CMK (cell line): ENCODE measurements at places on chromosomes 6 and 20.

DNA sequence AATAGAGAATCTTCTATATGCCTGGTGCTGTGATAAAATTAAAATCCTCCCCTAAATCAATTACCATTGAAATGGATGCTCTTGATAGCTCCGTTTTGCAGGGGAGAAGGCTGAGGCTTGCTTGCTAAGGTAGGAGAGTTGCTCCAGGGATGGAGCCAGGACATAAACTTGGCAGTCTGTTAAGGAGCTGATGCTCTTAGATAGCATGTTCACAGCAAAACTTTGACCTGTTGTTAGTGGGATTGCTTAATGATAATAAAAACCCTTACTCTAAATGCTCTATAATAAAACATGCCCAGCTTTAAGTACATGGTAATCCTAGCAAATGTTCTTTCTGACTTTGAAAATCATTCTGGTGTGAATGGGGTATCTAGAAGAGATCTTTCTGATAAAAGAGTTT lies 228.4 kb upstream of the JAG1 start:
- DNase-seq, result no peak

DNA sequence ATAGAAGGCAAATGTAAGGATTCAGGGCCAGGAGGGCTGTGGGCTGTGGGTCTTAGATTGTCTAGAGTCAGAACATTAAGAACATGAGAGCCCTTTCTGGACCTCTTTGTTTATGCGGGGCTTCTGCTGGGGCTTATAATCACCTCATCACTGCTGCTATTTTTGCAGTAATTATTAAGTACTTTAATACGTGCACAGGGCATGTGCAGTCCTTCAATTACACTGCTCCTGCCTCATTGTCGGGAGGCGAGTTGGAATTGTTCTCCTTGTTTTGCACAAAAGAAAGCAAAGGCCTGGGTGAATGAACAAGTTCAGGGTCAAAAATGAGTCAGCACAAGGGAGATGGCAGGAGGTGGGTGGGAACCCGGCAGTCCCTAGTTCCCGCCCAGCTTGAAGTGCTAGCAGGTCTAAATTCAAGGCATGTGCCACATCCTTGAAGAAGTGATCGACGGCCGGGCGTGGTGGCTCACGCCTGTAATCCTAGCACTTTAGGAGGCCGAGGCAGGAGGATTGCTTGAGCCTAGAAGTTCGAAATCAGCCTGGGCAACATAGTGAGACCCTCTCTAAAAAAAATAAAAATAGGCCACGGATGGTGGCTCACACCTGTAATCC lies 34.4 kb upstream of the PTPN1 start:
- no peak for DNase-seq

GRCh38 chr20:37346236-37346534 lies 245 bp downstream of the SRC start:
- no peak for DNase-seq

DNA sequence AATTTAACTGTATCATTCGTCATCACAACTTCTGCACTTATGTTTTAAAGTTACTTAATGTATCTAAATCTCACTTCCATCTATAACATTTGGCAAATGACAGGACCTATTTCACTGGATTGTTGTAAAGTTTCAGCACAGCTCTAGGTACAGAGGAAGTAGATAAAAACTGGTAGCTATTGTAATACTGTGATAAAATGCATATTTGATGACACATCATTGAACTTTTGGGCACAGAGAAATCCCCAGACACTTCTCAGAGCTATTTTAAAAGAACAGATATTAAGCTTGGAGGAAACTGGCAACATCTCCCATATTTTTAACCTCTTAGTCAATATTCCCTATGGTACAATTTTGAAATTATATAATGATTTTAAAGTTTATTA lies 138.7 kb downstream of the RFPL4B start:
- no peak for DNase-seq

DNA sequence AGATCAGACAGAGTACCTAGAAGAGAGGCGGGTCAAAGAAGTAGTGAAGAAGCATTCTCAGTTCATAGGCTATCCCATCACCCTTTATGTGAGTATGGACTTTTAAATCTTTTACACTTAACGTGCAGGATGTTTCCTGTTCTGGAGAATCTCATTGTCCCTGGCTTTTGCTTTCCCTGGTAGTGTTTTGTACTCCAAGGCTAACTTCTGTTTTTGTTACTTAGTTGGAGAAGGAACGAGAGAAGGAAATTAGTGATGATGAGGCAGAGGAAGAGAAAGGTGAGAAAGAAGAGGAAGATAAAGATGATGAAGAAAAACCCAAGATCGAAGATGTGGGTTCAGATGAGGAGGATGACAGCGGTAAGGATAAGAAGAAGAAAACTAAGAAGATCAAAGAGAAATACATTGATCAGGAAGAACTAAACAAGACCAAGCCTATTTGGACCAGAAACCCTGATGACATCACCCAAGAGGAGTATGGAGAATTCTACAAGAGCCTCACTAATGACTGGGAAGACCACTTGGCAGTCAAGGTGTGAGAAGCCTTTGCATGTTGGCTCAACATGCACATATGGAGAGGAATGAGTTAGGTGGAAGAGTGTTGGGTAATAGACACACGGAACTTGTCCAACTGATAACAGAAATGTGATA lies 3.3 kb downstream of the HSP90AB1 start:
- DNase-seq, result no peak

GRCh38 chr20:3930265-3931206 lies 41.3 kb downstream of the PANK2 start:
- DNase-seq, result peak; percentile 93

- DNase-seq, result no peak
Observed at GRCh38 chr20:11807054-11808048, 110.3 kb upstream of the BTBD3 start.

DNA sequence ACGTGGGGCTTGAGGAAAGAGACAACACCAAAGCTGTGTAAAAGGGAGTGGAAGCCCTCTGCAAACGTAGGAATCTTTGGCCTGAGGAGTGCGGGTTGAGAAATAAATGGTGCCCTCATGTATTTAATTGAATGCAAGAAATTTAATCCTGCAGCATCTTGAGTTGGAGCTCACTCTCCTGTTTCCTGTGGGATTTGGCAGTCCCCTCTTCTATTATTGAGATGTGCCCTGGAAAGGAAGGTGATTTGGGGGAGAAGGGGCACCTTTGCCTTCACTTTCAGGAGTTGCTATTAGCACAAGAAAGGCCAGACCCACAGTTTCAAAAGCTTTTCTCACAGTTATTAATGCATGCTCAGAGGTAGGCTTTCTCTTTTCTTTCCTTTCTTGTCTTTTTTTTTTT lies 201.4 kb upstream of the HDDC2 start:
- DNase-seq, result no peak

GRCh38 chr6:158818581-158819212 lies 471 bp downstream of the EZR start:
- DNase-seq, result no peak

DNA sequence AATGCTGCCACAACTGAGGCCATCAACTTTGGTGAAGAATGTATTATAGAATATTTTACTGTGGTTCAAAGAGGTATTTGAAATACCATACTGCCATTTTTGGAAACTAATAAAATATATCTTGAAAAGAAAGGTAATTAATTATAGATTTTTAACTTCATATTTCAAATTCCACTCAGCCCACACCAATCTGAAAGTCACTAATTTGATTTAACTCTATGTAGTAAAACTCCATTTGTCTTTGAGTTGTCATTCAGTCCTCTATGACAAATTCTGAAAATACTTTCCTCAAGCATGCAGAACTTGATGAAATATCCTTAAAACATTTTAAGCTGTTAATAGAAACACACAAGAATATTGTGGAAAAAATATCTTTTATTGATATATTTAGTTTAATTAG lies 1196.7 kb upstream of the CITED2 start:
- no peak for DNase-seq

DNA sequence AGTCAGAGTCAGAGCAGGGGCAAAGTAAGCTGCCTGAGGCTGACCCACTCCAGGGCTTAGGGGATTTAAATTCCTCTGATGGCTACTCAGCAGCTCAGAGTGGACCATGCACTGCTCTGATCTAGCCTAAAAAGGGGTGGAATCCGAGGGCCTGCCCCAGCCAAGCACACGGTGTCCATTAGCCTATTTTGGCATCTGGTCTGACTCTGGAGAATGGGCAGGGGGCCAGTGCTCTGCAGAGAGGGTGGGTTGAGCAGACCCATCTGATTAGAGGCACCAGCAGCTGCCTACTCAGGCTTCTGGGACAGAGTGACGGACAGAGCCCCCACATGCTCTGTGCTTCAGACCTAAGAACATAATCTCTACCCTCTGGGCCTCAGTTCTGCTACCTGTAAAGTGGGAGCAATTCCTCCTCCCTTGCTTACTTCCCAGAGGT lies 25.9 kb upstream of the TGM2 start:
- DNase-seq, result no peak

DNA sequence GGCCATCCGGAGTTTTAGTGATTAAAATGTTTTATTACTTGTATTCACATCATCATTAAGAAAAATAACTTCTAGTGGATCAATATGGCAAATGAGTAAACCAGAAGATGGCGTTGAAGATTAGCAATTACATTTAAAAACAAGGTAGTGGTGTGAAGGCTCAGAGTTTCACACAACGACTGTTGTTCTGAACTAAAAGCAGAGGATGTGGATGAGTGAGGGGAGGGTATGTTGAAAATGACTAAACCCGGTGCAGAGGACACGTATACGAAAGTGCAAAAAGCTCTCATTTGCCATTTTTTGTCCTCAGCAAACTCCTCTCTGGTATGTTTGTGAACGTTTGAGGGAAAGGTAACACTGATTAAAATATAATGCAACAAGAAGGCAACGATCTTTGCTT lies 1.9 kb upstream of the IRF4 start:
- DNase-seq, result no peak

GRCh38 chr6:134171517-134171916 lies 119.1 kb upstream of the SLC2A12 start:
- no peak for DNase-seq

DNA sequence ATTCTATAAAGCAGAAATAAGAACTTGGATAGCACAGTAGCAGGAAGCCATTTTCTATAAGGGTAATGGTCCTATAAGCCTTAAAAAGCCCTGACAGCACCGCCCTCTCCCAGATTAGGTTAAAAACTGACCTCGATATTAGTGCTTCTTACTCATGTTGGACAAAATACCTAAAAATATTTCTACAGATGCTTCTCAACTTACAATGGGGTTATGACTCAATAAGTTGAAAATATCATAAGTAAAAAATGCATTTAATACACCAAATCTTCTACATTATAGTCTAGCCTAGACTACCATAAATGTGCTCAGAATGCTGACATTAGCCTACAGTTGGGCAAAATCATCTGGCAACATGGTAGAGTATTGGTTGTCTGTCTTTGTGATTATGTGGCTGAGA lies 70.3 kb downstream of the SESN1 start:
- DNase-seq, result no peak

- no peak for DNase-seq
Observed at GRCh38 chr6:31098449-31098938, 13.9 kb downstream of the C6orf15 start.

- no peak for DNase-seq
Observed at GRCh38 chr20:32702706-32703425, 29.1 kb upstream of the C20orf203 start.

DNA sequence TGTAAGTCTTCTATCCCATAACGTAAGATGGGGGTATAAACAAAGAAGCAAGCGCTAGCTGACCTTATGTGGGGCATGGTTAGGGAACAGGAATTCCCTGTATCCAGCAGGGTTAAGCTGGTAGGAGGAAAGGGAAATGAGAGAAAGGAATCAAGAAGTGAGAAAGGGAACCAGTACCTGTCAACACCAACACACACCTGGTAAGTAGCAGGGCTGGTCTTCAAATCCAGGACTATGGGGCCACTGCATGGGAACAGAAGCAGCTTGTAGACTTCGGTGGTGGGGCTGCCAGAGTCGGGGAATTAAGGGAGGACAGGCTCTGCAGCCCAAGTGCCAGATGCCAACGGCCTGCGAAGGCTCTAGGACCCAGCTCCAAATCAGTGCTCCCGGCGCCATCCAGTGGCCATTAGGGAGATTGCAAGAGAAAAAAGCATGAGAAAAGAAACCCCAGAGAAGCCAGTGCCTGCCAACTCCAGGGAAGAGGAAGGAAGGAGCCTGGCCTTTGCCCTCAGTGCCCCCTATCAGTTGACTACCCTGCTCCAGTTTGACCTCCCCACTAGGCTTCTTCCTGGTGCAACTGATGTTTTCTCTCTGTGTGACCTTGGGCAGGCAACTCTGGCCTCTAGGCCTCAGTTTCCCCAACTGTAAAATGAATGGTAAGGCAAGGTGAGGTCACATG lies 15.8 kb upstream of the RBPJL start:
- DNase-seq, result peak; percentile 69

DNA sequence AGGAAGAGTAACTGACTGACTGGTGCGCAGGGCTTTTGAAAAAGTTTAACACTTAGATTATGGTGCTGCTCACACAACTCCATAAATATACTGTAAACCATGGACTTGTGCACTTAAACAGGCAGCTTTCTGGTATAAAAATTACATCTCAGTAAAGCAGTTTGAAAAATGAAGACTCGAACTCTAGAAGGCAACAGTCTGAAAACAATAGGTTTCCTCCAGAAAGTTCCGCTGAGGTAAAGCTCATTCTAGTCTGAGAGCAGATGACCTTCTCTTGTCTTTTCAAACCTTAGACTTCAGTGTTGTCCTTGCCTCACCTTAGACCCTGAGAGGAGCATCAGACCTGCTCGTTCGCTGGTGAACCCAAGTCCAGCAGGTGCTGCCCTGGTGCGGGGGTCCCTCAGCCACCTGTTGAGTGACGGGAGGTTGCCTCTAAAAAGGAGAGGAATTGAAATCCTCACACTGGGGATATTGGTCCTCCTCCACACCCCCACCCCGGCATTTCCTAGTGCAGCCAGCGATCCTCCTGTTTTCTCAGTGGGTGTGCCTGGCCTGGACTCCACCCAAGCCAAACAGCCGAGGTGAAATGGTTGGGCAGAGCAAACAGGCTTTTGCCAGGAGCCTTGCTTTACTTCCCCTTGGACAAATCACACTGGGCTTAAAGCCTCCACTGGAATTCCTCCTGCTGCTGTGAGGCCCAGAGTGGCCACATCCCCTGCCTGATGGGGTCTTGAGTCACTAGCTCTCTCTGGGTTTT lies 14.7 kb upstream of the PYGB start:
- no peak for DNase-seq

GRCh38 chr20:13029687-13030375 lies 21.1 kb downstream of the SPTLC3 start:
- DNase-seq, result no peak

GRCh38 chr20:32132911-32133549 lies 23.5 kb downstream of the TM9SF4 start:
- no peak for DNase-seq

DNA sequence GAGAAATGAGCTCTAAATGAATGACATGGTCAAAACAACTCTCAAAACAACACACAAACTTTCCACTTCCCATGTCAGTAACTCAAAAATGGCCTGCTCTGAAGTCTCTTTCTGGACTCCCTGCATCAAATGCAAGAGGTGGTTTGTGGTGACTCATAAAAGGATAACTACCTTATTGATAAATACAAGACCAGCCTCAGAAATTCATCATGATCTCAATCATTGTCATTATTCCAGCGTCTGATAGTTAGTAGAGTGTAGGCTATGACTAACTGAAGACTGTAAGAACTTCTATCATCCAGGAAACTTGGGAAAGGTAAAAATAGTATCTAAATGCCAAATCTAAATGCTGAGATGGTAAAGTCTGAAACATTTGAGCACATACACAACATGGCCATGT lies 369.4 kb downstream of the BMP2 start:
- DNase-seq, result no peak
